ENCODE measurements at places on chromosomes 12 and 14. TPM values are rescaled to one million over a fixed set of nuclear protein-coding genes. Genes with fewer than 3 reads are reported as not detected.

GRCh38 chr14:96559571-96559970 is 57.4 kb downstream of the PAPOLA start:
- H3K27me3 ChIP-seq: no peaks in the 10 kb centered on the region
- DNase-seq: no peak
- H3K4me3 ChIP-seq: no peak overlapping the region
- no peak overlapping the region for H3K27ac ChIP-seq
- H3K36me3 ChIP-seq: peaks cover 31% of the 10 kb centered on the region

GRCh38 chr12:52865090-52865944 is 16.5 kb upstream of the KRT78 start:
- DNase-seq: no peak
- H3K4me1 ChIP-seq: peaks cover 8% of the 10 kb centered on the region
- H3K4me3 ChIP-seq: no peak overlapping the region
- no peak overlapping the region for H3K27ac ChIP-seq
- no peaks in the 10 kb centered on the region for H3K36me3 ChIP-seq

DNA sequence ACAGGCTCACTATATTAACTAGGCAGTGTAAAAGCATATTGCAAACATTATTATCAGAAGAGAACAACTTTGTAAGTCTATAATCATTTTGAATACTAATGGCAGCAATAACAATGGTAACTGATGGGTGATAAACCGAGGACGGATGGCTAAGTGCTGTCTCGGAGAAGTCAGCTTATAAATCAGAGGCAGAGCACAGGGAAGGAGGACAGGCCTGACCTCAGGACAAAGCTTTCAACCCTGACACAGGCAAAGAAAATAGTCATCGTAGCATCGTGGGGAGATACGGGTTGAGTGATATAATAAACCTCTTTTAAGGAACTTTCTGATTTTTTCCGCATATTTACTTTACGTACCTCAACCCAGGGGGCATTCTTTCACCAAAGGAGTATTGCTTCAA is 48.4 kb downstream of the FLRT2 start:
- DNase-seq: no peak
- no peaks in the 10 kb centered on the region for H3K36me3 ChIP-seq
- H3K27ac ChIP-seq: no peak overlapping the region
- H3K27me3 ChIP-seq: no peaks in the 10 kb centered on the region
- H3K4me3 ChIP-seq: no peak overlapping the region

DNA sequence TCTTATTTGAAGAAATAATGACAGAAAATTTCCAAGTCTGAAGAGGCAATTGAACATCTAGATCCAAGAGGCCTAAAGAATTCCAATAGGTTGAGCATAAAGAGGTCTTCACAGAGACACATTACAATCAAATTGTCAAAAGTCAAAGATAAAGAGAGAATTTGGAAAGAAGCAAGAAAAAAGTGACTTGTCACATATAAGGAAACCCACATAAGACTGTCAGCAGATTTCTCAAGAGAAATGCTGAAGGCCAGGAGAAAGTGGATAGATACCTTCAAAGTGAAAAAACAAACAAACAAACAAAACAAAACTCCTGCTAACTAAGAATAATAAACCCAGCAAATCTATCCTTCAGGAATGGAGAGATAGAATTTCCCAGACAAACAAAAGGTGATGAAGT is 118.1 kb upstream of the LGR5 start:
- no peak overlapping the region for H3K27ac ChIP-seq
- H3K4me1 ChIP-seq: no peaks in the 10 kb centered on the region
- no peaks in the 10 kb centered on the region for H3K27me3 ChIP-seq
- no peak for DNase-seq
- H3K4me3 ChIP-seq: no peak overlapping the region

ZBTB1 gene
- total RNA-seq: 107 TPM

POTEG gene
- total RNA-seq: not detected

KERA gene
- not detected for total RNA-seq

- peaks cover 36% of the 10 kb centered on the region for H3K4me1 ChIP-seq
- no peak overlapping the region for H3K4me3 ChIP-seq
- no peaks in the 10 kb centered on the region for H3K36me3 ChIP-seq
- H3K27ac ChIP-seq: no peak overlapping the region
- DNase-seq: no peak
Measured at GRCh38 chr14:24198814-24199524, 3.7 kb upstream of the TM9SF1 start.
